HT-29 (cell line): ENCODE measurements at places on chromosomes 5 and 9.

DNA sequence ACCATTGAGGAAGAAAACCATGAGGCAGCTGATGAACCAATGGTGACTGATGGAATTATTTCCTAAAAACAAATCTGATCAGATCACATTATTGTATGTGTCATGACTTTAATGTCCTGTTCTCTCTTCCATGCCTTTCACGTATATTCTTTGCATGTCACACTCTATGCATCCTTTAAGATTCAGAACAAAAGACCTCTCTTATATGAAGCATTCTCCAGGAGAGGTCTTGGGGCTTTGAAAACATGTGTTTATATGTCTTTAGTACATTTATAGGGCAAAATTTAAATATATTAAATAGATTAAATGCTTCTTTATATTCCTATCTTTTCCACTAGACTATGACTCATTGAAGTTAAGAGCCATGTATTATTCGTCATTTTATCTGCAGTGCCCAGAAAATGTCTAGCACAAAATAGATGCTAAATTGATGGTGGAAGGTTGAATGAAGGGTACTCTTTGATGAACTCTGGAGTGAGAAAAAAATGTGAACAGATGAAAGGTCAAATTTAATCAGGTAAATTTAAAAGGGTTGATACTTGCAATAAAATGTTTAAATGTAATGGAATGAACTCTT lies 196.3 kb downstream of the PSAT1 start:
- DNase-seq = no peak

DNA sequence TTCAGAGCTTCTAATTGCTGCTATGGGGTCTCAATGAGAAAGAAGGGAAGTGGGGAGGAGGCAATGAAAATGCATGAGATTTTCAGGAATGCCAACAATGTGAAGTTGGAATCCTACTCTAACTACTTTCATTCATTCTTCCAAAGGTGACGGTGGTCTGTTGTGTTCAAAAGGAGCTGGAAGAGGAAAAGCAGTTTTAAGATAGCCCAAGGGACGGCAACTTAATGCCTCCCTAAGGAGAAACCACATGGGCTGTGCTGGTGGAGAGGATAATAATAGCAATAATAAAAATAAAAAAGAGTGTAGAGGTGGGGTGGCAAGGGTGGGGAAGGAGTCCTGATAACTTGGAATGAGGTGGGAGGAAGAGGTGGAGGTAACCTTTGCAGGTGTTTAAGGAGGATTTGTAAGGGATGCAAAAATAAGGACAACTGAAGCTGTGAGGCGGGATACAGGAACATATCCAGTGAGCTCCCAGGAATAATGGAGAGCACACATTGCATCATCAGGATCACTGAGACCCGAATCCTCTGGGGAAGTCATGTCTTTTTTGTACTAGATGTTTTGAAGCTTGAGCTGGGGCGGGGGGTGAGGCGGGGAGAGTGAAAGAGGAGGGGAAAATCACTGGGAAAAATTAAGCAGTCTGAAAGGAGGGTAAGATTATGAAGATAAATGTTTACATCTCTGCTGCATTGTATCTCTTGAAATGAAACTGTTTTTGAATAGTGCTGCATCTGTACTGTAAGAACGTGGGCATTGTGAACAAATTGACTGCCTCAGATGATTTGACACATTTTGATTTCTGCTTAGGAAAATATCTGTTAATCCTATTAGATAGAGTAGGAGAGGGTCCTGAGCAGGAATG lies 120.1 kb upstream of the TMEM161B start:
- DNase-seq = no peak

DNA sequence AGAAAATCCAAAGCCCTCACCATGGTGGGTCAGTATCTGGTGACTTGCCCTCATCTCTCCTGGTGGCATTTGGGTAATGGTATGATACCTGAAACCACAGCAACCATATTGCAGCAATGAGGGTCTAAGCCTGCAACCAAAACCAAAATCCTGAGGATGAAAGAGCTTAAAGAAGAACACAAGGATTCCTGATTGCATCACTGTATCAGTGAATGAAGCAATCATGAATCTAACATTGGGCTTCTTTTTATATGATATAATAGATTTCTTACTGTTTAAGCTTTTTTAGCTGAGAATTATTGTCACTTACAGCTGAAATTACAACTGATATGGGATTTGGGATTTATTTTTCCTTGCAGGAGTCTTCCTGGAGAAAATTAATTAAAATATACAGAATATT lies 269.9 kb downstream of the MEF2C start:
- no peak for DNase-seq

DNA sequence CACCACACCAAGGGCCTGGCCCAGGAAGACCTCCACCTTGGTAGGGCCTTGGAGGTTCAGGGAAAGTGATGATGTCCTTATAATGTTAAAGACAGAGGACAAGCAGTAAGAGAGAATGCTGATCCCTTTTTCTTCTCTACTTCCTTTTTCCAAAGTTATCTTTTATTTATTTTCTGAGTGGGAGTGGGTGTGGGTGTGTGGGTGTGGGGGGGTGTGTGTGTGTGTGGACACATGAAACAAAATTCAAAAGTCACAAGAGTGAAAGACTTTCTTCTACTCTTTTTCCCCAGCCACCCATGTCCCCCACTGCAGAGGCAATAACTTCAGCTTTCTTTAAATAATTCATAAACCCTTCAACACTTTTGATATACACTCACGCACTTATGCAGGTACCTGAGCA lies 70.8 kb downstream of the ROR2 start:
- no peak for DNase-seq

DNA sequence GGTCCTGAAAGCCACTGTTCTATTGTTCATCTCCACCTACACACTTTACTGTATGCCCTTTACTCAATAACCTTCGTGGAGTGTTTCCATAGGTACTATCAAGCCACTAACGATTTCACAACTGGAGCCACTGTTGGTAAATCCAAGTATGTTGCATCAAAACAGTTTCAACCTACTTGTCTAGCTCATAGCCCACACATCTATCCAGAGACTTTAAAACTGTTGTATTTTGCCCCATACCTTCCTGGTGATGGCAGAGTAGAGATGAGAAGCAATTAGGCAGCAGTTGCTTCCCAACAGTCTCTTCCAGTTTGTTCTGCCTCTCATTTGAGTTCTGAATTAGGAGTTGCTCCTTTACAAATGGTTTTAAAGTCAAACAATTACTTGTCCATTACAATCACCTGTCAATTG lies 607 bp downstream of the FAXDC2 start:
- no peak for DNase-seq

DNA sequence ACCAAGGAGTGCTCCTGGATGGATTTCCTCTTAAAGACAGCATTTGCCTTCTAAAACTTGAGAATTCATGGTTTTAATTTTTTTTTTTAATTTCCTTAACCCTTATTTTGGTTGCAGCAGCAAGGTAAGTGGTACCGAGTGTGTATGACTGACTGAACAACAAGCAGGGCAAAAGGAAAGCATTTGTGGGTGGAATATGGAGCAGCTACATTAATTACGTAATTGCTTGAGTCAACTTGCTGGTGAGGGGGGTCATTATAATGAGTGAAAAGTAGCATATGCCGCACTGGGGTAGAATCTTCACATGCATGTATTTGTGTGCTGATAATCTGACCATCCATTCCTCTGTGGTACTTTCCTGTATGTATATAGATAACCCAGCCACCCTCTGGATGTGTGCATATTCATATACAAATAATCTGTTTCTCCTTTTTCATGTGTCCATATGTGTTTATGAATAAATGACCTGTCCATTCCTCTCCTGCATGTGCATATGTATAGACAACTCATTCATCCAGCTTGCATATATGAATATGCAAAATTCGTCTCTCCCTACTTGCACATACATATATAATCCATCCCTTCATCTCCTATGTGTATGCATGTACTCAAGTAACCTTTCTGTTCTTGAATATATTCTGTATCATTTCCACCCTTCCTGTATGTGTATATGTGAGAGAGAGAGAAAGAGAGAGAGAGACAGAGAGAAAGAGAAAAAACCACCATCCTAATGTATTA lies 147.5 kb upstream of the RUSC2 start:
- DNase-seq = no peak

- no peak for DNase-seq
Measured at GRCh38 chr9:16828340-16829281, 41.9 kb downstream of the BNC2 start.
